ENCODE measurements at places on chromosomes 16 and 17.
A peak's percentile ranks its signal among the peaks of the same experiment; 100 is the strongest.

GRCh38 chr16:21646721-21647561 lies 5.5 kb downstream of the IGSF6 start:
- peak; percentile 41 for DNase-seq

- no peak for DNase-seq
These were observed 613.5 kb upstream of the C16orf82 start for GRCh38 chr16:26453215-26453614.

DNA sequence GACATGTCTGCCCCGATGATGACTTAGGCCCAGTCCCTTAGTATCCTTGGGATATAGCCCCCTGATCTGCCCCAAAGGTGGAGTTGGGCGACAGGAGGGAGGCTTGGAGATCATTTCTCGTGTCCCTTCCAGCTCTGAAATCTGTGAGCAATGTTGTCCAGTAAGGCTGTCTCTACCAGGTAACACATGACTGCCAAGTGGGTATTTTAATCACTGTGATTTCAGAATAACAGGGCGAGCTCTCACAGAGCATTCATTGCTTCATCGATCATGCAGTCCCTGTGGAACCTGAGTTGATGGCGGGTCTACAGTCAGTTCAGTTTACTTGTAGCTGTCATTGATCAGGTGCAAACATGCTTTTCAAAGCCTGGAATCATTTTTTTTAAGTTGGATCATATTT lies 39.2 kb downstream of the KSR1 start:
- DNase-seq = no peak

- no peak for DNase-seq
These were observed at the start of gene MLLT6 for GRCh38 chr17:38704606-38705522. Gene MLLT6 (plus strand): TSS chr17:38705273. CDS start chr17:38705633, 360 bp downstream.

GRCh38 chr17:48970224-48970623 lies 1.8 kb upstream of the GIP start:
- DNase-seq = no peak

DNA sequence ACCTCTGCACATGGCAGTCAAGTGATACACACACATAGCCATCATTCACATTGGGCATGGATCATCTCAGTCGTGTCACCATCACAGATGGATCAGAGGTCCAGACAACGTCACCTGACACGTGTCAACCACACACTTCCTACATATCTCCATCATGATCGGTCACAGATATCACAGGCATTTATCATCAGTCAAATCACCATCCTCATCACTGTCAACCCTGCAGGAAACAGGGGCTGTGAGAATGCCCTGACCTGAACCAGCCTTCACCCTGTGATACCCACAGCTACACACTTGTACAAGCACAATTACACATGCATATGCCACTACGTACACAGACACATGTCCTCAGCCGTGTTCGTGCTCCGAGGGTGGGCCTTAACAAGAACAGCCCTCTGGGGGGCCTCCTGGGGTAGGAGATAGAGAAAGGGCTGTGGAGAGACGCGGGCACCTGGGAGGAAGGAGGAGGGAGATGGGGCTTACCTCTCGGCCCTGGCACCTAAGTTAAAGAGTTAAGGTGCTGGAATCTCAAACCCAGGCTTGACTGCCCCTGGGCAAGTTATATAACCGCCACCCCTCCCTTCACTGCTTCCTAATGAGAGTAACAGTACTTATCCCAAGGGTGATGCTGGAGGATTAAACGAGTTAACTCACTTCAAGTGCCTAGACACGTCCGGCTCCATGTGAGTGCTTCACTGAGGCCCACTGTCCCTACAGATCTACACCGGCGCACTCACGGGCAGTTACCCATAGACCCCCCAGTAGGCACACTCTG lies 1.1 kb downstream of the SLC12A4 start:
- no peak for DNase-seq

GRCh38 chr17:51133365-51133764 lies 12.7 kb upstream of the SPAG9 start:
- DNase-seq = no peak

DNA sequence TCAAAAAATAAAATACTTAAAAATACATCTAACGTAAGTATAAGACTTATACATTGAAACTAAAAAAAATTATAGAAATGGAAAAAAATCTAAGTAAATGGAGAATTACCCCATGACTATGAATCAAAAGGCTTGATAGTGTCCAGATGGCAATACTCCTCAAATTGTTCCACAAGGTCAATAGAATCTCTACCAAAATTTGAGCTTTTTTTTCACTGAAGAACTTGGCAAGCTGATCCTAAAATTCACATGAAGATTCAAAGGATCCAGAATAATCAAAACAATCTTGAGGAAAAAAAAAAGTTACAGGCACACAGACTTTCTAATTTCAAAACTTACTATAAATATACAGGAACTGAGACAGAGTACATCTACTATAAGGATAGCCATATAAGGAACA lies 448.4 kb upstream of the CDH11 start:
- no peak for DNase-seq

DNA sequence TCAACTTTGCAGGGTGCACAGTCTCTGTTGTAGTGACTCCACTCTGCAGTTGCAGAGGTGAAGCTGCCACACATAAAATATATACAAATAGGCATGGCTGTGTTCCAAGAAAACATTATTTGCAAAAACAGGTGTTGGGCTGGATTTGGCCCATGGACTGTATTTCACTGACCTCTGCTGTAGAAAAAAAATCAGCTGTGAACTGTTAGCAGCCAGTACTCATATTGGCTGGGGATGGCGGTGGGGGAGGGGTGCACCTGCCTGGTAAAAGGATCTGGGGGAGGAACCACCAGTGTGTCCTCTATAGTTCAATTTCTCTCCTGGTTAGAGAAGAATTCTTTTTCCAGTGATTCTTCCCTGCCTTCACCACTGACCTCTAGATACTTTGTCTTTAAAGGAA lies 50.0 kb downstream of the SHISA9 start:
- DNase-seq = no peak

- DNase-seq = no peak
These were observed 20.2 kb upstream of the CCL1 start for GRCh38 chr17:34383216-34383615.

GRCh38 chr17:12737740-12738469 lies 51.4 kb upstream of the ARHGAP44 start:
- DNase-seq = no peak

- DNase-seq = no peak
These were observed 8.5 kb downstream of the ADGRG3 start for GRCh38 chr16:57676553-57677085.

DNA sequence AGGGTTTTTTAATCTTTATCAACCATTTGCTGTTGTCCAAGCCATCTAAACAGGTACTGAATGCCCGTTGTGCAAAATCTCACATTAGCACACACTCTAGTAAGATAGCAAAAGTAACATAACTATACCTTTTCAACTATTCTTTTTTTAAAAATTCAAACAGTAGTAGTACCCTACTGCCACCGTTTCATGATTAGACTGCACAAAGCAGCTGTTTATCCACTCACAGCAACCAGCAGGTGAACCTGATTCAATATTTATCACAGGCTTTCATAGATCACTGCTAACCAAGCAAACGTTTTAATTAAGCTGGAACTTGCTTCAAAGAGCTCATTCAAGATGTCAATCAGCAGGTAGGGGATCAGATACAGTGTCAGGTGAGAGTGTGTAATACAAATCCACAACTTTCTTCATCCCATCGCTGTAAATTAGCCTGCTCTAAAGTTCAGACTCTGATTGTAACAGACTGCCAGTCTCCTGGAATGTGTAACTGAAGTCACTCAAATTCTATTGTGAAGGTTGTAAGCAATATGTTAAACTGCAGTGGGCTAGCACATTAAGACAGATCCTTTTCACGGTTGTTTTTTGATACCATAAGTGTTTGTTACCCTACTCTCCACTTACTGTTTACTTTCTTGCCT lies 47.3 kb downstream of the BRIP1 start:
- DNase-seq = no peak

GRCh38 chr16:56289416-56289815 lies 98.1 kb downstream of the GNAO1 start:
- DNase-seq = no peak

DNA sequence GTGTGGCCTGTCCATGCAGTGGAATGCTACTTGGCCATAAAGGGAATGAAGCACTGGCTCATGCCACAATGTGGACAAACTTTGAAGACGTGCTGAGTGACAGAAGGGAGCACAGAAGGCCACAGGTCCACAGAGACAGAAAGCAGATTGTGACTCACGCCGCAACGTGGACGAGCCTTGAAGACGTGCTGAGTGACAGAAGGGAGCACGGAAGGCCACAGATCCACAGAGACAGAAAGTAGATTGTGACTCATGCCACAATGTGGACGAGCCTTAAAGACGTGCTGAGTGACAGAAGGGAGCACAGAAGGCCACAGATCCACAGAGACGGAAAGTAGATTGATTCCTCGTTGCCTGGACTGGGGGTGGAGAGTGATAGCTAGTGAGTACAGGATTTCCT lies 19.2 kb downstream of the ZC3H18 start:
- no peak for DNase-seq

DNA sequence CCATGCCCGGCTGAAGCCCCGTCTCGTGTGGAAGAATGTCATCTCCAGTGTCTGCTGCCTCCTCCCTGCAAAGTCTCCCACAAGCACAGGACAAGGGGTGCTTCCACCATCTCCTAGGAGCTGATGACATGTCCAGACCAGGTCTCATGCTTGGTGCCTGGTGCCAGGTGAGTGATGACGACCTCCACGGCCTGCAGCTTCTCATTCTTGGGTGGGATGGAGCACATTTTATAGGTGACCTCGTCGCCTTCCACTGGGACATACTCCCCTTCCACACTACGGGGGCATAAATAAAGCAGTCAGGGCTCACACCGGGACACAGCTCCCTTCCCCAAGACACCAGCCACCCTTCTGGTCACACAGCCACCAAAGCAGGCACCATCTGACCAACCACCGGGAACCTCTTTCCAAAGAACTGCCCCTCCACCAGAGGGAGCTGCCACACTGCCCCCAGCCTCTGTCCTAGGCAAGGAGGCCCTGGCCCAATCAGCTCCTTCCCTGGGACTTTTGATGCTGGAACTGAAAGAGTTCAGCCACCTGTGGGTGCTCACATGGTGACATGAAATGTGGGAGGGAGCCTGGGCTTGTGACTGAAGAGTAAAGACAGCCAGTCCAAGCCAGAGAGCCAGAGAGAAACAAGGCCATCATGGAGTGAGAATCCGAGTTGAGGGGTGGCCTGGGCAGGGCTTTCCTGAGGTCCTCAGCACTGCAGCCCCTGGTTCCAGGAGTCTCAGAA lies 13.6 kb downstream of the CARHSP1 start:
- no peak for DNase-seq

GRCh38 chr17:27216836-27217235 lies 77.1 kb upstream of the WSB1 start:
- DNase-seq = no peak

DNA sequence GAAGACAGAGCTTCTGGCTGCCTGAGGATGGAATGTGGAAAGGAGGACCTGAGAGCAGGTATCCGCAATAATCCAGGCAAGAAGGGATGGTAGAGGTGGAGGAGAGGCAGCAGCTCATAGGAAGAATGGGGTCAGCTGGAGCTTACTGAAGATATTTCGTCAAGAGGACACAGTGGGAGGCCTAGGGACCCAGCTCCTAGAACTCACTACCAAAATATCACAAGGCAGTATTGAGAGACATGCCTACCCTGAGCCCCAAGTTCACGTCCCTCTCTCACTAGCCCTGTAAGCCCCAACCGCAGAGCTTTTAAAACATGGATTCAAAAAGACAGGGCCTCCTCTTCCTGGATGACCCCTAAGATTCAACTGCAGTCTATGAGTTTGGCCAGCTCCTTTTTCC lies 14.2 kb upstream of the CCL8 start:
- no peak for DNase-seq

DNA sequence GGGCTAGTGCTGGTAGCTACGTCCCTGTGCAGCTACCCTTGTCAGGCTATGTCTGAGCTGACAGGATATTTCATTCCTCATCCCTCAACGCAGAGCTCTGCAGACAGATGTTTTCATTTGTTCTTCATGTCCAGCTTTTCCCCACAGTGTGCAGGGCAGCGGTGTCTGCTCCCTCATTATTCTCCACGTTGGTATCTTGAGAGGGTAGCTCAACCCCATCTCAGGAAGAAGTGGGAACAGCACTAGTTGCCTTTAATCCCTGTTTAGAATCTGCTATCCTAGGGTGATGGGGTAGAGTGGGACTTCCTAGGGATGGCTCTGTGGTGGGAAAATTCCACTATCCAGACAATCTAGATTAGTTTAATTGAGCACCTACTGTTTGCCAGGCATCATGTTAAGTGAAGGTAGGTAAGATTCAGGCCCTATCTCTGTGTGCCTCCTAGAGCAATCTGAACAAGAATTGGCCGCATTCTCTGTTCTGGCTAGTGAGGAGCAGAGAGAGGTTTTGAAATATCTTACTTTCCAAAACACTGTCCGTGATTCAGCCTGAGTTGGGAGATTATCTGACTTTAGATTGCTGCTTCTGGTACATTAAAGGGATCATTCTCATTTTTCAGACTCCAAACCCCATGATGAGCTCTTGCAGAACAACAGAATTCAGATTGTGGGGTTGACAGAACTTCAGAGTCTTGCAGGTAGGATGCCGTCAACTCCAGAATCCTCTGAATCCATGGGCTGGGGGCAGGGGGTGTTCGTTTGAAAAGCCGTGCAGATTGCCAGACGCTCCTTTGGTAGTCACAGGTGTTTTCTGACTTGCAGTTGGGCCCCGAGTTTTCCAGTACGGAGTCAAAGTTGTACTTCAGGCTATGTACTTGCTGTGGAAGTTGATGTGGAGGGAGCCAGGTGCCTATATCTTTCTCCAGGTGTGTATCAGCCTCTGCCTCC lies 963 bp downstream of the ALG1 start:
- no peak for DNase-seq

DNA sequence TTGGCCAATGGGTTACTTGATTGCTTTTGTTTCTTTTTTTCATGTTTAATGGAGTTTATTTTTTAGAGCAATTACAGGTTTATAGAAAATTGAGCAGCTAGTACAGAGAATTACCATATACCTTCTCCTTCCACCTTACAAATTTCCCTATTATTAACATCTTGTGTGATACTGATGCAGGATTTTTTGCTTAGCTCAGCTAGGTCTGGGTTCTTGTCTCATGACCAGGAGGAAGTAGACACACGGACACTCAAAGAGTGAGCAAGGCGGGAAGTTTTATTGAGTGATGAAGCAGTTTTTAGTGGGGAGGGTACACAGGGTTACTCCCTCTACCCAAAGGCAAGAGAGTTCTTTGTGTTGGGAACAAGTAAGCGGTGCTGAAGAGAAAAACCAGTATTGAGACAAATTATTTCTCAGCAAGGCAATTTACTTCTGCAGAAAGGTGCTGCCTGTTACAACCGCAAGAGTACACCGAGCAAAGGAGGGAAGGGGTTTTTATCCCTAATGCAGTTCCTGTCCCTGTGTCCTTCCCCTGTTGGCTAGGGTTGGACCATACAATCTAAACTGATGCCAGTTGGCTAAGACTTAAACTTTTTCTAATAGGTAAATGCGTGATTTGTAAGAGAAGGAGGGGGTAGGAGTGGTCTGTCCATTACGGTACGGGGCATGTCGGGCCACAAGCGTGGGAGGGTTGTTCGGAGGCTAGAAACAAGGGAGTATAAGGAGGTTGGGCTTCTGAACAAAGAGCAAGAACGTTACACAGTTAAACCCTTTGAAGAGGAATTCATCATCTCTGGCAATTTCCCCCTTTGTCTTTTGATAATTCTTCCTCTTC lies 26.9 kb downstream of the SEC14L1 start:
- DNase-seq = no peak

Data from stimulated activated CD8-positive, alpha-beta memory T cell treated with anti-CD3 and anti-CD28 coated beads, Interleukin-4, amount 100 ng/mL, for 1 hour (primary cell).